NCI-H345 (cell line): ENCODE measurements at places on chromosomes 16 and 17.
A peak's percentile ranks its signal among the peaks of the same experiment; 100 is the strongest.

GRCh38 chr17:13636951-13637350 is 35.2 kb upstream of the HS3ST3A1 start:
- DNase-seq = no peak

DNA sequence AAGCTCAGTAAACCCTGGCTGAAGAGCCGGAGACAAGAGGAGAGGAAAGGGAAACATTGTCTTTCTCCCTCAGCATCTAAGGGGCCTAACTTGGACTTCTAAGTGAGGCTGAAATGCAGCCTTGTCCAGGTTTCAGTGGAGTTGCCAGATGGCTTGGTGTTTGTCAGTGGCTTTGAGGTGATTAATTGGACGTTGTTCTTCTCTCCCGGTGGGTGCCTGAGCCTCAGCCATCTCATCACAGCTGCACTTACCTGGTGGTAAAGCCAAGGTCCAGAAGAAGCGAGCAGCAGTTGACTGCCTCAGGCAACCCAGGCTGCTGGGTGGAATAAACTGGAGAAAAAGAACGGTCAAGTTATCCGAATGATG is 202.2 kb upstream of the NLRP1 start:
- DNase-seq = no peak

DNA sequence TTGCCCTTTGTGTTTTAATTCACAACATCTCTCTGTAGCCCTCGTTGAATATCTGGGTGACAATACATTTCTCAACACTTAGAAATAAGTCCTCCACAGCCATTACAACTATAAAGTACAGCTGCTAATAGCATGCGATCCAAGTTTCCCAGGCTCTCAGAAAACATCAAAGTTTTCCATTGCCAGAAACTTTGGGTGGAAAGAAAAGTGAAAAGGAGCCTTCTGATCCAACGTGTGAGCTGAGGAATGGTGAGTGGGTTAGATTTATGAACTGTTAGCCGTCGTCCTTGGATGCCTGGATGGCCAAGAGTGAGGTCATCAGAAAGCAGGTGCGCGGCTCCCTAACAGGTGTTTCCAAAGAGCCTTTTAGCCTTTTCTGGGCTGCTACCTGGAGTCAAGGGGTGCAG is 258.0 kb downstream of the PMP22 start:
- DNase-seq = no peak

- no peak for DNase-seq
Measured at GRCh38 chr16:31000671-31001382, 9.6 kb downstream of the STX1B start.

DNA sequence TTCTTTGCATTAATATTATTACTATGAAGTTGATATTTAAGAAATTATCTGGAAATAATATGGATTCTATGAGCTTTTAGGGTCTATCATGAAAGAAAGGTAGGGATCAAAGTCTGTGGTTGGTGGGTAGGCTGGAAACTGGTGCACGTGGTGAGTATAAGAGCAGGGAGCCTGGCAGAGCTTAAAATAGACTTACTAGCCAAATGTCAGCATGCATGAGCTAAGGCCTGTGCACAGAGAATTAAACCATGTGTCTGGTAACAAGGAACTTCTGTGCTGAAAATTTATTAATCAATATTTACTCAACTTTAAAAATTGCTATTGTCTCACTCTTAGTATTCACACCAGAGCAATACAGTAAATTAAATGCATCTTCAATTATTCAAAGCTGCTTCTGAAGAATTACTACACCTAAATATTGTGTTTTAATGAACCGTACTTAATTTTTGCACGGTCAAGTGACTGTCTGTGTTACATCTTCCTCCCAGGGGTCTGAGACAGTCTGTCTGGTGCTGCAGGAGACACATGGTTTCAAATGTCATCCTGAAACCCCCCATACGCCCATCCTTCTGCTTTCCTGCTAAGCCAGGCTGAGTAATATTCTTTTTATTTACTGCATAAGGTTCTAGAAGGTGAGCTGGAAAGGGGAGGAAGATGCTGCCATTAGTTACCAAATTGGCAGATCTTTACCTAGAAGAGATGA is 161.0 kb upstream of the NLRP1 start:
- DNase-seq = no peak

- DNase-seq = no peak
Measured at GRCh38 chr17:44795928-44796327, 34.2 kb downstream of the GJC1 start.

GRCh38 chr16:86127366-86127765 is 228.4 kb downstream of the IRF8 start:
- DNase-seq = no peak

GRCh38 chr16:7182510-7183109 is 150.0 kb upstream of the RBFOX1 start:
- no peak for DNase-seq

DNA sequence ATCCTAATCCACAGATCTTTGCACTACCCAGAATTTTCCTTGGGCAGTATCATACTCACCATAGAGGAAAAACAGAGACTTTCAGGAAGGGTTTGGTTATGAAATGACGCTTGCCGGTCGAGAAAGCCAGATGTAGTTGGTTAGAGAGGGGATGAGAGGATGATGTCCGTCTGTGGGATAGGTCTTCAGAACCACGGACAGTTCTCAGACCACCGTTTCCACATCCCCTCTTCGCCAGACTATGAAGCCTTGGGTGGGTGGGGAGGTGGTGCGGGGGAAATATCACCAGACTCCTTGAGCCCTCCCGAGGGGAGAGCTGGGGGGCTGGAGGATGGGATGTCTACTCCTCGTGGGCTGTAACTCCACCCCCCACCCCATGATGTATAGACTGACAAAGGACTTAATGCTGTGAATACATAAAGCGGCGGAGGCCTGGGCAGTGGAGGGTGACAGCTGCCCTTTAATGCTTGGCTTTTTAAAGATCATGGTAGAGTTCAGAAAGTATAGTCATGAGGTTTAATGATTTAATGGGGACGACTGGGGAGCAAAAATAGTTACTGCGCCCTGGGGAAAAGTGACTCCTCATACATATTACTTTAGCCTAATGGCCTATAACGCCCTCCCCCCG is 96.6 kb downstream of the MRM1 start:
- DNase-seq = no peak

DNA sequence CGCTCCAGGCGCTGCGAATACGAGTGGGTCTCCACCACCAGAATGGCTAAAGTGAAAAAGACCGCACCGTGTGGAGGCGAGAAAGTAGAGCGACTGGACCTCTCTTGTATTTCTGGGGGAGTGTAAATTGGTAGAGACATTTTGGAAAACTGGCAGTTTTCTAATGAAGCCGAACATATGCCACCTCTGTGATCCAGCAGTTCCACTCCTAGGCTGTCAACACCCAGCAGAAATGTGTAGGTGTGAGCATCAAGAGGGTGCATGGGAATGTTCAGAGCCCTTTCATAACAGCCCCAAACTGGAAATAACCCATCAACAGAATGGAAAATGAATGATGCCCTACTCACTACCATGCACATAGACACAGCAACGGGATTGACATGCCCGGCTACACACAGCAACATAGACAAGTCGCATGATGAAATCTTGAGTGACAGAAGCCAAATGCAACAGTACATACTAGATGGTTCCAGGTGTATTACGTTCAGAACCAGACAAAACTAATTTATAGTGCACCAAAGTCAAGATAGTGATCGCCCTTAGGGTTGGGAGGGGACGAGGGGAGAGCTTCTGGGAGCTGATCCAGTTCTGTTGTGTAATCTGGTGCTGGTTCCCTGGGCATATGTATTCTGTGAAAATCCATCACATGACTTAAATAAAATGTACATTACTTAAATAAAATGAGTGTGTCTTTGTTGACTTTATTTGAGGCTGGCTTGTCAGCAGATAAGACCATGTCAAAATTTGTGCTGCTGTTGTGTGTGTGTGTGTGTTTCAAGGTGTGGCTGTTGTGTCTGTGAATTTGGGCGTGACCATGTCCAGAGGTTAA is 877 bp upstream of the BCL7C start:
- DNase-seq = peak; percentile 41

DNA sequence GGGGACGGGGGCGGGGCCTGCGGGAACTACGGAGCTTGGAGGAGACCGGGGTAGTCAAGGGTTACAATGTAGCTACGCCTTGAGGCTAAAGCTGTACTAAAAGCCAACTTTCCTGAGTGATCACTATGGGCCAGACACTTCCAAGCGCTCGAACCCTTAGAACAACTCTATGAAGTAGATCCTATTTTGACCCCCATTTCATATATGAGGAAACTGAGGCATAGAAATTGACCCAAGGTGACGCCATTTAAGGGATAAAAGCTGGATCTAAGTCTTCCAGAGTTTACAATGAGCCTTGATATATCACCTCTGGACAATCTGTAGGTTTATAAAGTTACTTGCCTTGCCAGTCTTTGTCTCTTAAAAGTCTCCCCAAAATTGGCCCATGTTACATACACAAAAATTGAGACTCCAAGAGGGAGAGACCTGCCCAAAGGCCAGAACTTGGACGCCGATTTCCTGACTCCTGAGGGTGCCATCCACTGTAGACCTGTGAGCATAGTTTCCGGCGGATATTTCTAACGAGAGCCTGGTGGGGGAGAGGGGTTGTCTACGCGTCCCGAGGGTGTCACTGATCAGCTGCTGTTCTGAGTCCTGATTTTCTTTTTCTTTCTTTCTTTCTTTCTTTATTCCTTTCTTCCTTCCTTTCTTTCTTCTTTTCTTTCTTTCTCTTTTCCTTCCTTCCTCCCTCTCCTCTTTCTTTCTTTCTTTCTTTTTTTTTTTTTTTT is 555 bp upstream of the NCBP3 start:
- DNase-seq = no peak

DNA sequence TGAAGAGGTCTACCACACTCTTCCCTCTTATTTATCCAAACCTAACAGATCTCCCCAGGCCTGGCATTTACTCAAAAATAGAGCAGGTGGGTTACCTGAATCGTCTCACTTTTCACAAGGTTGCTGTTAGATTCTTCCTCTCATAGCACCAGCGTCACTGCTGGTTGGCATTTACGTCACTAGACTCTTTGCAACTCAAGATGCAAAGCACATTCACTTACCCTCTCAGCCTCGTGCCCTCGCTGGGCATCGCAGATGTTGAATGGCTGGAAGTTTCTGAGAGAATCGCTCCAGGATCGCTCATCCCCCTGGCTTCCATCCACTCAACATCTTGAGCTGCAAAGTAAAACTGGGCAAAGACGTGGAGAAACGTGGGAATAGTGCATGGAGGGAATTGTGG is 21.9 kb downstream of the GSG1L start:
- DNase-seq = no peak

GRCh38 chr17:72614871-72615626 is 477.4 kb downstream of the SLC39A11 start:
- no peak for DNase-seq

DNA sequence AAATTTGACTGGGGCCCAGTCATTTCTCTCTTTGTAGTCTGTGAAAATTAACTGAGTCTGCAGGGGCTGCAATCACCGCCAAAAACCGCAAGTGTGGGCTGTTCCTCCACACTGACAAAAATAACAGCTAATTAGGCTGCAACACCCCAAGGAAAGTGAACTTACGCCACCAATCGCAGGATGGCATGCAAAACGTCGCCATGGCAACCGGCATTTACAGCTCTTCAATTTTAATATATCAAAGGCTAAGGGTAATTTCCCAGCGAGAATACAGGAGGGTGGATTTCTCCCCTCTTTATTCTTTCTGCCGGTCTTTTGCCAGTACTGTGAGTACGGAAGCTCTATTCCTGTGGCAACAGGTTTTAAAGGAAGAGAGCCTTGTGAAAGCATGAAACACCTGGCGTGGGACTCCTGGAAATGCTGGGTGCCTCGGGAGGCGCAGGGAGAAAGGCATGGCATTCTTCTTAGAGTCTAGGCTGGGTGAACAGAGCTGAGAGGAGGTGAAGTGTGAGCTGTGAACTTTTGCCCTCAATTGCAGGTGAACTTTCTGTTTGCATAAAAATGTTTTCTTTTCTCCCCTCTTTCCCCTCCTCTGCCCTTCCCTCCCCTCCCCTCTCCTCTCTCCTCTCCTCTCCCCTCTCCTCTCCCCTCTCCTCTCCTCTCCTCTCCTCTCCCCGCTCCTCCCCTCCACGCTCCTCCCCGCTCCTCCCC is 399.7 kb downstream of the XYLT1 start:
- DNase-seq = no peak

GRCh38 chr17:57466017-57466471 is 209.7 kb downstream of the MSI2 start:
- DNase-seq = no peak

DNA sequence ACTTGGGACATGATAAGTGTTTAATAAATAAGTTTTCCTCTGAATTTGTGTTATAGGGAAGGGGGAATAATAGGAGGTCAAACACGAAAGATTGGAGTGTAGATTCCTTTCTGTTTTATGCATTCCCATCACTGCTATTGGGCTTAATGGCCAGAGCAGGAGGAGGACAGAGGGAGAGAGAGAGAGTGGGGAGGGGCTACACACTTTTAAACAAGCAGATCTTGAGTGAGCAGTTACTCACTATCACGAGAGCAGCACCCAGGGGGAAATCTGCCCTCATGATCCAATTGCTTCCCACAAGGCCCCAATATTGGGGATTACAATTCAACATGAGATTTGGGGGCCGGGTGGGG is 505.0 kb downstream of the GRIN2A start:
- DNase-seq = no peak

DNA sequence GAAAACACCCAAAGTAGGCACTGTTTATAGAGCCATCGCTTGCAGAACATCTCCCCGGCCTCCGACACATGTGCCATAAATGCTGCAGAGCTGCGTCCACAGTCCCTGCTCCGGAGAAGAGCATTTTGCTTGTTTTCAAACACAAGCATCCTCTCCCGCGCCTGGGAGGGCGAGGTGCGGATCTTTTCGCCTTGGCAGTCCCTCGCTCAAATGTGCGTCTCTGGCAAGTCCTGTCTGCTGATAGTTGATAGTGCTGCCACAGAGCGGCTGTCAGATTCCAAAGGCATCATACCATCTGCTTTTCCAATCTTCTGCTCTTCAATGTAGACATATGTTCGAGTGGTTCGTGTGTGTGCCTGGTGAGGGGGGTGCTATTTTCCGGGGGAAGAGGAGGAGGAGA is 603.7 kb downstream of the MAF start:
- DNase-seq = no peak

- DNase-seq = no peak
Measured at GRCh38 chr16:22123146-22123545, 30.8 kb downstream of the VWA3A start.

DNA sequence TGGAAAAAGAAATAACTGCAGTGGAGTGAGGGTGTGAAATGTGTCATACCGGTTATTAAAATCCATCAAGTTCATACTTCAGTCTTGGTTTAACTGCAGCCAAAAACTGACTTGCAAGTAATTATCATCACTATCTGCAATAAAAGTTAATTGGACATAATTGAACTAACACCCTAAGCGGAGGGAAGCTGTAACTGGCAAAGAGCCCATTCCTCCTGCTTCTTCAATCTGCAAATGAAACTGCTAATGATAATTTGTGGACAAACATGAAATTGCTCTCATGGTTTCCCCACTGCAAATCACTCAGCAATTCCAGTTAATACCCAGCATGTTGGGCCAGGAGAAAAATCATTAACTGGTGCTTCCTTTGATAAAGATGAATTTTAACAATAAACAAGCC is 46.5 kb downstream of the FAM222B start:
- DNase-seq = no peak

- DNase-seq = peak; percentile 82
Measured at GRCh38 chr17:38867179-38867967, 2.5 kb upstream of the LASP1 start.

GRCh38 chr16:64983963-64984362 is 137.9 kb downstream of the CDH11 start:
- DNase-seq = peak; percentile 79

GRCh38 chr16:66918803-66919568 is at the start of gene CDH16:
TSS of gene CDH16 (minus strand) at chr16:66918885. CDS start at chr16:66918065, 820 bp downstream.
- no peak for DNase-seq
